HepG2 (cell line): ENCODE measurements at places on chromosomes 3 and 15. TPM values are rescaled to one million over a fixed set of nuclear protein-coding genes. Genes with fewer than 3 reads are reported as not detected.

- H3K4me1 ChIP-seq = peaks cover 63% of the 10 kb centered on the region
- no peaks in the 10 kb centered on the region for H3K36me3 ChIP-seq
- no peak overlapping the region for H3K4me3 ChIP-seq
- H3K27ac ChIP-seq = no peak overlapping the region
- peaks cover 32% of the 10 kb centered on the region; the same call in 2 of the 3 replicates for H3K27me3 ChIP-seq
- no peak for DNase-seq
These were observed 67.3 kb downstream of the HMCES start for GRCh38 chr3:129345971-129346370.

DNA sequence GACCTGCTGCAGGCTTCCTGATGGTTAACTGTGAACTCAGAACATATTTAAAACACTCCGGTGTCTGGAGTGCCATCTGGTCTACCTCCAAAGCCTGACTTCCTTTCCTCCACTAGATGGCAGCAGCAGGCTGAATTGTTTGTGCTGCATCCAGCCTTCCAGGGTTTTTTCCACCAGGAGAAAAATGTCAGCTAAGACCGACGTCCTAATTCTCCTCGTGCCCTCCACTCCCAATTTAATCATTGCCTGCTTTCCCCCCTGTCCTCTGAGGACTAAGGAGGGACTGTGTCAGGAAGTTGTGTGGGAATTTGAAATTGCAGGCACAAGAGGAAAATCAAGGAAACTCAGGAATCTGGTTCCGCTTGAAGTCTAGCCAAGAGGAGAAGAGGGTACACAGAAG, 165.2 kb upstream of the UMPS start:
- DNase-seq = peak; percentile 82
- H3K27ac ChIP-seq = no peak overlapping the region
- no peaks in the 10 kb centered on the region for H3K27me3 ChIP-seq
- peaks cover 16% of the 10 kb centered on the region for H3K4me1 ChIP-seq

DNA sequence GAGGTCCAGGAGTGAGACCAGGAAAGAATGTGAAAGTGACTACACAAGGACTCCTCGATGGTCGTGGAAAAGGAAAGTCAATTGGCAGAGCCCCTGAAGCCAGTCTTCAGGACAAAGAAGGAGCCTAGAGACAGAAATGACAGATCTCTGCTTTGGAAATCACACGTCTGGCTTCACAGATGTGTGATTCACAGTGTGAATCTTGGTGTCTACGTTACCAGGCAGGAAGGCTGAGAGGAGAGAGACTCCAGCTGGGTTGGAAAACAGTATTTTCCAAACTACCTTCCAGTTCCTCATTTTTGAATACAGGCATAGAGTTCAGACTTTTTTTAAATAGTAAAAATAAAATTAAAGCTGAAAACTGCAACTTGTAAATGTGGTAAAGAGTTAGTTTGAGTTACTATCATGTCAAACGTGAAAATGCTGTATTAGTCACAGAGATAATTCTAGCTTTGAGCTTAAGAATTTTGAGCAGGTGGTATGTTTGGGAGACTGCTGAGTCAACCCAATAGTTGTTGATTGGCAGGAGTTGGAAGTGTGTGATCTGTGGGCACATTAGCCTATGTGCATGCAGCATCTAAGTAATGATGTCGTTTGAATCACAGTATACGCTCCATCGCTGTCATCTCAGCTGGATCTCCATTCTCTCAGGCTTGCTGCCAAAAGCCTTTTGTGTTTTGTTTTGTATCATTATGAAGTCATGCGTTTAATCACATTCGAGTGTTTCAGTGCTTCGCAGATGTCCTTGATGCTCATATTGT, 6.0 kb downstream of the CCR2 start:
- no peaks in the 10 kb centered on the region for H3K4me1 ChIP-seq
- H3K36me3 ChIP-seq = no peaks in the 10 kb centered on the region
- no peak for DNase-seq

Gene CIP2A
- 36.9 and 54.1 TPM in 2 replicates for total RNA-seq

DNA sequence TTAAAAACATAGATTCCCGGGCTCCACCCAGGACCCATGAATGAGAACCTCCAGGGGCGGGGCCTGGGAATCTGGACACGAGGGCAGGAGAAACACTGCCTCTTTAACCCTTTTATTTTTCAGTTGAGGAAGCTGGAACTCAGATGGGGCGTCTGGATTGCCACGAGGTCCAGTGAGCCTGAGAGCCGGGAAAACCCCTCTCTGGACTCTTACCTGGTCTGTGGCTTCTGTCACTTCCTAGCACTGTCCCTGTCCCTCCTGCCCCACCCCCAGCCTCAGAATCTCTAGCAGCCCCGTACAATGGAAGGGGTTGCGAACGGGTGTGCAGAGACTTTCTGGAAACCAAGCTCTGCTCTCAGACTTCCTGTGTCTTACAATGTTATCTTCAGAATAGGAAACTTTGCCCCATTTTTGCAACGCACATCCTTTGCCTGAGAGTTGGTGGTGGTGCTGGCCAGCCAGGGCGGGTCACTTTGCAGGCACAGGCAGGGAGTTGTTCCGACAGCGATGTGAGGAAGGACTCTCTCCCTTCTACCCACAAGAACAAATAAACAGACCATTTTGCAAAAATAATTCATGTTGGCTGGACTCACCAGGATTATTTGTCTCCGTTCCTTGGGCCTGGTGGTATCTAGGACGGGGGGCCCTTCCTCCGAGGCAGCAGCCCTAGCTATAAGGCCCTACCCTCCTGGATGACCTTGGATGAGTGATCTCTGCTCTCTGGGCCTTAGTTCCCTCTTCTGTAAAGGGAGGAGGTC, 59.1 kb downstream of the SMAD6 start:
- H3K4me1 ChIP-seq = peaks cover 55% of the 10 kb centered on the region
- no peaks in the 10 kb centered on the region for H3K27me3 ChIP-seq
- H3K27ac ChIP-seq = no peak overlapping the region
- H3K4me3 ChIP-seq = no peak overlapping the region
